T-cell (primary cell): ENCODE measurements at places on chromosomes 3 and 15. TPM values are rescaled to one million over a fixed set of nuclear protein-coding genes. Genes with fewer than 3 reads are reported as not detected.

DNA sequence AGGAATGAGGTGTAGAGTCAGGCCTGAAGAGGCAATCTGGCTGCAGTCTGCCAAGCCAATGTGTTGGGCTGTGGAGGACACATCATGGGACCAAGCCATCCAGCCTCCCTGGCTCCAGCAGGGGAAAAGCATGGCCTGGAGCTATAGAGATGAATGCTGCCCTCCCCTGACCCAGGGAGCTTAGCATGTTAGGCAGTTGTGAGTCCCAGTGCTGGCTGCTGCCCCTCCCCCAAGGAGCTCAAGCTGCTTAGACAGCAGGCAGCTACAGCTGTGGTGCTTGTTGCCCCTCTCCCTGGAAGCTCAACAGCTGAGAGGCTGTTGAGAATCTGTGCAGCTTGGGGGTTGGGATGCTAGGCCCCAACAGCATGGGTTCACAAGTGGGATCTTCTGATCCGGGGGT lies 85.6 kb upstream of the DNAJC19 start:
- DNase-seq, result no peak

DNA sequence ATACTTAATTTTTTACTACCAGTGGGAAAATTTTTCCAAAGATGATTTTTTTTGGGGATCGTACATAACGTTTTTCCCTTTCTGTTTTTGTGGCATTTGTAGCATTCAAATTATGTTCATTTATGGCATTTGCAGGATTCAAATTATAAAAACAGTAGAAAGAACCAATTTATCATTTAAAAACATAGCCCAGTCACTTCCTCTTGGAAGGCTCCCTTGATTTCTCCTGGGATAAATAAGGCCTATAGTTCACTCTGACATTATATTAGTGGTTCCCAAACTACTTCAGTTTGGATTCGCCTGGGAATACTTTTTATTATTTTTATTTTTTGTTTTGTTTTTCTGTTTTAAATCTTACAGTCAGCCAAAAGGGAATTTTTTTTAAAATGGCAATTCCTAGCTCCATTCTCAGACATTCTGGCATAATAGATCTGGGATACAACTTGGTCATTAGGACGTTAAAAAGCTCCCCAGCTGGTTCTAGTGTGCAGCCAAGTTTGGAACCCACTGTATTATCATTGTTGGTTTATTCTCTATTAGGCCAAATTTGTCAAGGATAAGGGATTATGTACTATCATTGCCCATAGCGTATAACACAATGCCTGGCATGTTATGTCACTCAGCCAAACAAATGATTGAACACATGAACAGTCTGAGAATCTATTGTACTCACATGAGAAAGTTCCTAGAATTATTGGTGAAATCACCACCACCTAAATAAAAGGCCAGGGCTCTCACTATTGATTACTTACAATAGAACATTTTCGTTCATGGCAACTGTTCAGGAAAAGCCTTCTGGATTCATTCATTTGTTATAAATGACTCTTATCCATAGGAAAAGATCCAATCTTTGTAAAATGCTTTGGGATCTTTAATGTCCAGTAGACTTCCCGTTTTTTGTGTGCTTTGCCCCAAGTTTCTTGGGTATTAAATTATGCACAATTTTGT lies 28.9 kb downstream of the RARB start:
- DNase-seq, result no peak

DNA sequence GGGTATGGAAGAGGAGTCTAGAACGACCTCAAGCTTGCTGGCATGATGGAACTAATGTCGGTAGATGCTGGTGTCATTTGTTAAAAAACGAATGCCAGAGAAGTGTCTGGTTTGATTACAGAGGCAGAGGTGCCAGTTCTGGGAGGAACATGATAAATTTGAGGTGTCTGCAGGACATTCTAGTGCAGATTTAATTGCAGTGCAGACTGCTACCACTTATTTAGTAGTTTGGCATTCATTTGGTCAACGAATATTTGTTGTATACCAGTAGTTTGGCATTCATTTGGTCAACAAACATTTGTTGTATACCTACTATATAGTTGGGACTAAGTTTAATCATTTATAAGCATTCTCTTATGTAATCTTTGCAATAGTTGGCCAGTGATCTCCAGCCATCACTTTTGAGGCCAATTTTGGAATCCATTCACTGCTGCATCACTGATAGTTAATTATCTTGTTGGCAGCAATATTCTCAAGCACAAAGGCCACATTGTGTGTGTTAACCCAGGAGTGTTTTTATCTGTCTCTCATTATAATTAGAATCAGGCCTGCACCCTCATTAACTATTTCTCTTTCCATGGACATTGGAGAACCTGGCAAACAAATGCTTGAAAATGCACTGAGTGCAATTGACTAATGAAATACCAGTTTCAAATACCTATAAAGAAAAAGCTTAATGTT lies 19.5 kb upstream of the TGFBR2 start:
- DNase-seq, result no peak

DNA sequence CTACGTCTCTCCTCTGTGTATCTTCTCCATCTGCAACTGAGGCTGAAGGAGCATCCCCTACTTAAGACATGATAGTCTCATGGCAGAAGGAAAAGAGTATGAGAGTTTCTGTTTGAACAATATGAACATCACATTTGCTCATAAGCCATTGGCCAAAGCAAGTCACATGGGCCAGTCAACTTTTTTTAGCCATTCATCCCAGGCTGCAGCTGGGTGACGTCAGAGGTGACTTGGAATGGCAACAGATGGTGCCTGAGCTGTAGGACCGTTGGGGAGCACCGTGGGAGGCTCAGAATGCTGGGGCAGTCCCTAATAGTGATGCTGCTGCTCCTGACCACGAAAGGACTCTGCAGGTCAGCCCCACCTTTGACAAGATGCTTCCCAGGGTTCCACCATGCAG lies 58.7 kb downstream of the CRTC3 start:
- no peak for DNase-seq

DNA sequence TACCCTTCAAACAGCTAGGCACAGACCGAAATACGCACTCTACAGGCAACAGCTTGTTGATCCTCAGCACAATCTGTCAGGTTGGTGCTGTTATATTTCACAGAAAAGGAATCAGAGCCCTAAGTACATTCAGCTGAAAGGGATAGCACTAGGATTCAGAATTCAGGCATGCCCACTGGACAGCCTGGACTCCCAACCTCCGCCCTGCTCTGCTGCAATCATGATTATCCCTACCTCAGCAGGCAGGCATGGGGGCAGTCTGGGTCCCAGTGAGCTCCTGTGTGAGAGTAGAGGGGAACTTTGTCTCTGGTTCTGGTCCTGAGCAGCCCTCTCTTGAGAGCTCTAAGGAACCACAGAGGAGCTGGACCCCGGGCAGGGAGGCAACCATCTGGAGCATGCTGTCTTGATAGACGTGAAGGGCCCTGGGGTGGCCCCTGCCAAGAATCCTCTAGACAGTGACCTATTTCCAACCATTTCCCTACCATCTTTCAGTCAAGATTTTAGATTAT lies 23.4 kb upstream of the NOX5 start:
- no peak for DNase-seq

DNA sequence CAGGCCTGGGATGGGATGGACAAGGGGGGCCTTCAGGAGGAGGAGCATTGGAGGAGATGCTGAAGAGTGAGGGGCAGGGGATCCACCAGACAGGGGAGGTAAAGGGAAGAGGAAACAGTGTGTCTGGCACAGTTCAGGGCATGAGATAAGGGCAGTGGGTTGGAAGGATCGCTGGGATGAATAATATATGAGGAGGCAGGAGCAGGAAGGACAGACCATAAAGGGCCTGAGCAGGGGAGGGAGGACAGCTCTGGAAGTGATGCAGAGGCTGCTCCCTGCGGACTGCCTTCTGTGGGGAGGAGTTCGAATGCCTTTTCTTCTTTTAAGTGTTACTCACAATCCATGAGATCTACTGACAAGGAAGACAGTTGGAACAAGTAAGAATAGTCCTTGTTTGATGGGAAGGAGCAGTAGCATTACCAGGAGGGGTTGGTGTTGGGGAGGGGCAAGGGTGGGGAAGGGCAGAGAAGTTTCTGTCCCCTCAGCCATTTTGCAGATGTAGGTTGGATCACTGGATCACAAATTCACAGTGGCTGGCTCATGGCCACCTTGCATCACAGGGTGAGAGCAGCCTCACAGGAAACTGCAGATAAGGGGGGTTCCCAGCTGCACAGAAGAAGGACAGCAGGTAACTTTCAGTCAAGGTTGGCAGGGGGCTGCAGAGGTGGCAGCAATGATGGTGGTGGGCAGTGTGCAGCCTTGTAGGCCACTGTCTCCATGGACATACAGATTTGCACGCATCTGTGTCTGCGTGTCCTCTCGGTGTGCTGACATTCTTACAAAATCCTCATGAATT lies 91.9 kb upstream of the SNRPN start:
- no peak for DNase-seq

DNA sequence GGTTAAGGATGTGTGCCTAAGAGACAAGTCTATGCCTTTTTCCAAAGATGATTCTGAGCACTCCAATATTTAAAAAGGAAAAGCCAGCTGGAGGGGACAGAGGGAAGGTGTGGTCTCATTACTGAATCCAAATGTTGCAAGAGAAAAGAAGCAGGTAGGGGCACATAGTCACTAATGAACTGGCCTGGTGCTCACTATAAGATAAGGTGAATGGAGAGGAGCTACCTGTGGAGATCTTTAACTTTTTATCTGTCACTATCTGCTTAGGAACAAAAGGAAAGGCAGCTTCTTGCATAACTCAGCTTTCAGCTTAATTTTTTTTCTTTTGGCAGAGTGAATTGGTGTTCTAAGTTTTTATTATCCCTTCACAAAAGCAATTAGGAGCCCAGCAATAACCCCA lies 69.1 kb downstream of the RPN1 start:
- no peak for DNase-seq

DNA sequence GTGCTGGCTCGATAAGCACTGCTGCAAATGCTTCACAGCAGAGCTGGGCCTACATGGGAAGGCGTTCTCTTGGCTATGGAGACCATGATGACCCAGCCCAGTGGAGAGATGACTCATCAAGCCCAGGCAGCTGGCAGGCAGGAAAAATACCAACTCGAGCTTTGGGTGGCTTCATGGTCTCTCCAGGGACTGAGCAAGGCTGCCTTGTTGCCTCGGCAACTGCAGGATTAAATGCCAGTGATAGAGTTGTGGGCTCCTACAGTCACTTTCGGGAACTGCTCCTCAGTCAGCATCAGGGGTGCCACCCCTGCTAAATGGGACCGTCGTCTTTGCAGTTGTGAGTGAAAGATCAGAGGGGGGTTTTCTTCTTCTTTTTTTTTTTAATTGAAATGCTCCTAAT lies 54.6 kb upstream of the MYZAP start:
- DNase-seq, result no peak

GRCh38 chr3:182716114-182716688 lies 77.1 kb upstream of the ATP11B start:
- DNase-seq, result no peak

DNA sequence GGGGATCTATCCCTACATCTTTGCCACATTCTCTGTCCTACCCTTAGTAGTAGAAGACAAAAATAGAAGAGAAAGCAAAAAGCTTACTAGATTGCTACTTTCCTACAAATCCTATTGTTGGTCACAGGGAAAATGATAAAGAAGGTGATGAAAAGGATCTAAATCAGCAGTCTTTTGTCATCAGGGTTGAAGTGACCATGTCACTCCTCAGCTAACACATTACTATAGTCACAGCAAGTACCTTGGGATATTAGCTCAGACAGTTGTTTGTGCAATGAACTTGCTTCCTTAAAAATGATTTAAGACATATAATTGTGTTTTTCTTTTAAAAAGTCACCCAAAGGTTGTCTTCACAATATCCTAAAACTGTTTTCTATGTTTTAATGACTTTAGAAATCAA lies 6.3 kb downstream of the ST3GAL6 start:
- no peak for DNase-seq

DNA sequence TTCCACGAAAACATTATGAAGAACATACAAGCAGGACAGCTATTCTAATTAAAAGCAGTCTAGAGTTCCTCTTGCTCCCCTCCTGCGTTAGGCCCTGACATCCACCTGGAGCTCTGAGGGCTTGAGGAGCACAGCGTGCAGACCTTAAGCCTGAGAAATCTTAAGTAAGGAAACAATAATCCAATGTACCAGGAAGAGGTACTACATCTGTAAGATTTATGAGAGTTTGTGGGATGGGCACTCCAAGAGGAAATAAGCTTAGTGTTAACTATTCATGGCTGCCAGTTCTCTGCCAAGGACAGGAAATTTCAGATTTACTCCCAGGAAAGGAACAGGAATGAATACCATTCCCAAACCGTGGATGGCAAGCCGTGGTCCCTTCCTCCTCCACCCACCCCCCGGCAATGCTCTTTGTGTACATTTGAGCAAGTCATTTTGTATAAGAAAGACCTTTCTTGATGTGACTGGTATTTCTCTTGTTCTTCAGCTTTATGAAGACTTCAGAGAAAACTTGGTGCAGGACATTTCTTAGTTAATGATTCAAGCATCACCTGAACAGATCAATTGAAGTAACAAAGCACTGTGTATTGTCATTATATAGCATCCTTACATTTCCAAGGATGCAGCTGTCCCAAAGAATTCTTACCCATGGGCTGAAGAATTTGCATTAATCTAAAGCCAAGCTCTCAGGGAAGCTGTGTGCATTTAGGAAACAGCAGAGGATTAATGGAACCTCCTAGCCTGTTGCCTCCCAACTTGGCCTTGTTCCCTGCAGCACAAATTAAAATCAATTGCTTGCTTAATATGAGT lies 28.8 kb upstream of the VILL start:
- DNase-seq, result no peak

- no peak for DNase-seq
Measured at GRCh38 chr3:189386739-189387138, 215.0 kb downstream of the TPRG1 start.

DNA sequence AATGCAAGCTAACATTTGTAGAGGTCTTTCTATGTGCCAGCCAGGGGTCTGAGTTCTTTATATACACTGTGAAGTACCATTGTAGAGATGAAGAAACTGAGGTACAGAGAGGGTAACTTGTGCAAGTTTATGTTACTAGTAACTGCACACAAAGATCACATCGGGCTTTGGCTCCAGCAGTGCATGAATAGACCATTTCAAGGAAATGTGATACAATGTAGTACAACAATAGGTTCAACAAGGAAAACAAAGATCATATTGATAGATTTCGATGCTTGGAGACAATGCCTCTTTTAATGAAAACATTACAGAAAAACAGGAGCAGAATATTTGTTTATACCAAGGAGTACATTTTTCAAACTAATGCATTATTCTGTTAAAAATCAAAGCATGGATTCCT lies 115.3 kb downstream of the POLR2M start:
- no peak for DNase-seq

GRCh38 chr3:128453501-128454309 lies 13.0 kb downstream of the DNAJB8 start:
- no peak for DNase-seq

- no peak for DNase-seq
Measured at GRCh38 chr15:81322676-81323253, 1.2 kb downstream of the STARD5 start.

Gene EPHB3
- total RNA-seq, result 0.36 TPM

Gene CCNDBP1
- total RNA-seq, result 91.3 TPM

Gene CHST2
- 1.7 TPM for total RNA-seq

Gene ECE2
- total RNA-seq, result not detected

Gene GUCA1C
- not detected for total RNA-seq

Gene SOX14
- total RNA-seq, result not detected

Gene P2RY14
- 0.66 TPM for total RNA-seq

Gene GOLGA6B
- total RNA-seq, result 0.47 TPM

Gene UBAP1L
- total RNA-seq, result 12.5 TPM
